ENCODE measurements at places on chromosomes 6 and 20.
A peak's percentile ranks its signal among the peaks of the same experiment; 100 is the strongest.

- no peak for DNase-seq
These were observed 490 bp upstream of the ID1 start for GRCh38 chr20:31604567-31605030.

- peak; percentile 92 for DNase-seq
These were observed 35.2 kb upstream of the KIF13A start for GRCh38 chr6:18022398-18023231.

DNA sequence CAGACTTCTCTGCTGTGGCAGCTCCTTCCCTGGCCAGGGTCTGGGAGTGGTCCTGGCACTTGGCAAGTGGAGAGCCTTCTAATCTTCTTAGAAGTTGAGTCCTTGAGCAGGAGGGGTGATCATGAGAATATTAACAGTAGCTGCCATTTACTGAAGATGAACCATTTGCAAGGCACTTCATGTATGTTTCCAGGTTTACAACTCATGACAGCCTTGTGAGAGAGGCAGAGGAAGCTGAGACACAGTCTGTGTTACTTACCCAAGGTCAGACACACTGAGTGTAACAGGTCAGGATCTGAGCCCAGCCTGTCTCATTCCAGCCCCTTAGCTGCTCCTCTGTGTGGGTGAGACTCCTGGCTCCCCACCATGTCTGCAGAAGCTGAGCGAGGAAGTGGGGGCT is 45.5 kb upstream of the SRF start:
- DNase-seq = no peak

DNA sequence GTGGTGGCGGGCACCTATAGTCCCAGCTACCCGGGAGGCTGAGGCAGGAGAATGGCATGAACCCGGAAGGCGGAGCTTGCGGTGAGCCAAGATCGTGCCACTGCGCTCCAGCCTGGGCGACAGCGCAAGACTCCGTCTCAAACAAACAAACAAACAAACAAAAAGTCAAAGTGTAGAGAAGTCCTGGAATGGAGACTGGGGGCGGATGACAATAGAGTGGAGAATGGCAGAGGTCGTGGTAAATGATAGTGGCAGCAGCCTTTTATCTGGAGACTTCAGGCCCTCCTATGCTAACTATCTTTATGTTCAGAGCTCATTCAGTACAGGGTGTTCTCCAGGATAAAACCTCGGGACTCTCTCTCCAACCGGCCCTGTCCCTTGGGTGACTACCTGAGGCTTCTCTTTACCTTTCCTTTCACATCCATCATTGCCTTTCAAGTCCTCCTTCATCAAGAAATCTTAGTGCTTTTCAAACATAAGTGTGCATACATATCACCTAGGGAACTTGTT is 1.4 kb upstream of the FKBPL start:
- no peak for DNase-seq

- DNase-seq = no peak
These were observed 11.0 kb downstream of the RIPOR3 start for GRCh38 chr20:50680105-50680960.

GRCh38 chr20:35240811-35241293 is 14.4 kb downstream of the MMP24 start:
- DNase-seq = peak; percentile 30

- peak; percentile 22 for DNase-seq
These were observed 61.1 kb upstream of the TGM3 start for GRCh38 chr20:2234598-2235191.

DNA sequence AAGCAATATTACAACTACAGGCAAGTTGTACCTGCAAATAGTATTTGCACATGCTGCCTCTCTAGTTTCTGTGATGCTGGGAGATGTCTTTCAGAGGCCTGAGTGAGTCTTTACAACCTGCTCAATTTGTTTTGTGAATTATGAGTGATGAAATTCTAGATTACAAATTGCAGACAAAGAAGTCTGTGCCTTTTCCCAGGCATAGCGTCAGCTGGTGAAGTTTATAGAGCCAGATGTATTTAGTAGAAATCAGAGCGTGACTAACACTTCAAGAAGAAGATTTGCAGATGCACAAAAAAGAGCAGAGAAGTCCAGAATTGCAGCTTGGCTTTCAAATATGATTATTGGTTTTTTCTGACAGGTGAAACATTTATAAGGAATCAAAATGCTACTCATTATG is 289.9 kb downstream of the PLCB1 start:
- DNase-seq = no peak

- no peak for DNase-seq
These were observed 337.4 kb downstream of the CBLN4 start for GRCh38 chr20:55667955-55668354.

DNA sequence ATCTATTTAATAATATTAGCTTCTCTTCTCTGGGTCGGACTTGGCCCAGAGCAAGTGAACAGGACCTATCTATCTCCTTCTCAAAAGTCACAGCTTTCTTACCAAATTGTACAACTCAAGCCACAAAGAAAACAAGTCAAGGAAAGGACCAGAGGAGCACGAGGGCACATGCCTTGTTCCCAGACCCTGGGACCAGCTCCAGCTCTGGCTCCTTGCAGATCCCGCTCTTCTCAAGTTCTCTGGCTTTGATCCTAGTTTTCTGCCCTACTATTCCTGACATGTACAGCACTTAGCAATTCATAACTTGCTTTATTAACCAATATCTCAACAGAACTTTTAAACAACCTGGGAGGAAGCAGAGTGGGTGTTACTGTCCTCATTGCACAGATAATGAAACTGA is 185.9 kb downstream of the ESR1 start:
- DNase-seq = no peak
